ENCODE measurements at places on chromosomes 4 and X.
A peak's percentile ranks its signal among the peaks of the same experiment; 100 is the strongest.

GRCh38 chr4:163967263-163967662 lies 472.8 kb downstream of the TMA16 start:
- no peaks in the 10 kb centered on the region for H3K36me3 ChIP-seq
- H3K4me3 ChIP-seq: no peak overlapping the region
- no peak overlapping the region for H3K27ac ChIP-seq
- DNase-seq: no peak

DNA sequence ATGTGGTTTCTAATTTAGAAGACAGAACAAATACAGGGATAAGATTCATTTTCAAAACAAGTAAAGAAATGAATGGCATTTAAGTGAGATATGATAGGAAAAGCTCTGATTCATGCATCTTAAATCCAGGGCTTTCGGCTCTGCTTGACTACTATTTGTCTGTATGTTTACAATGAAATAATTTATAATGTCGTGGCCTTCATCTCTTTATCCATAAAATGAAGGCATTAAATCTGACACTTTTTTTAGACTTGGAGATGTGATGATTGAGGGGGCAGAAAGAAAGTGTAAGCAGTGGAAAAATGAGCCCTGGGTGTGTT lies 115.7 kb upstream of the KIT start:
- H3K27ac ChIP-seq: no peak overlapping the region
- H3K27me3 ChIP-seq: no peaks in the 10 kb centered on the region
- no peak for DNase-seq
- H3K4me1 ChIP-seq: peaks cover 10% of the 10 kb centered on the region
- no peaks in the 10 kb centered on the region for H3K36me3 ChIP-seq
- no peak overlapping the region for H3K4me3 ChIP-seq

GRCh38 chr4:56874166-56874565 lies 33.5 kb upstream of the REST start:
- no peak for DNase-seq
- H3K36me3 ChIP-seq: no peaks in the 10 kb centered on the region
- no peak overlapping the region for H3K27ac ChIP-seq
- no peaks in the 10 kb centered on the region for H3K27me3 ChIP-seq
- H3K4me1 ChIP-seq: no peaks in the 10 kb centered on the region
- no peak overlapping the region for H3K4me3 ChIP-seq

- DNase-seq: no peak
- H3K36me3 ChIP-seq: no peaks in the 10 kb centered on the region
- H3K4me3 ChIP-seq: no peak overlapping the region
- no peaks in the 10 kb centered on the region for H3K27me3 ChIP-seq
- H3K4me1 ChIP-seq: no peaks in the 10 kb centered on the region
Measured at GRCh38 chr4:31058656-31059055, 338.5 kb downstream of the PCDH7 start.

DNA sequence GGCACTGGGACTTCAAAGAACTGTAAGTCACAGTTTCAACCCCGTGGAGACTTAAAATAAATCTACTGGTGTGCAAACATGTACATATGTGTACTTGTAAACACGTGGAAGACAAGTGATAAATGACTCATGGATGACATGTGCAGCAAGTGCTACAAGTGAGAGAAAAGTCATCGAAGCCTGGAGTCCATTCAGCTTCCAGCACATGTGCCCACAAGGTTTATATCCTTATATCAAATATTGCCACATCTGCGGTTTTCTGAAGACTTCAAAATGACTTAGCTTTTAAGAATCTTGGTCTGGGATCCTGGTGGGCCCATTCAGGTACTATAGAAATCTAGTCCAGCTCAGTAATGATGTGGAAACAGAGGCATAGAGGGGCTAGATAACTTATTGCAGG lies 33.0 kb upstream of the TTC29 start:
- no peak for DNase-seq
- H3K36me3 ChIP-seq: no peaks in the 10 kb centered on the region
- no peaks in the 10 kb centered on the region for H3K27me3 ChIP-seq
- H3K4me3 ChIP-seq: no peak overlapping the region
- no peaks in the 10 kb centered on the region for H3K4me1 ChIP-seq

DNA sequence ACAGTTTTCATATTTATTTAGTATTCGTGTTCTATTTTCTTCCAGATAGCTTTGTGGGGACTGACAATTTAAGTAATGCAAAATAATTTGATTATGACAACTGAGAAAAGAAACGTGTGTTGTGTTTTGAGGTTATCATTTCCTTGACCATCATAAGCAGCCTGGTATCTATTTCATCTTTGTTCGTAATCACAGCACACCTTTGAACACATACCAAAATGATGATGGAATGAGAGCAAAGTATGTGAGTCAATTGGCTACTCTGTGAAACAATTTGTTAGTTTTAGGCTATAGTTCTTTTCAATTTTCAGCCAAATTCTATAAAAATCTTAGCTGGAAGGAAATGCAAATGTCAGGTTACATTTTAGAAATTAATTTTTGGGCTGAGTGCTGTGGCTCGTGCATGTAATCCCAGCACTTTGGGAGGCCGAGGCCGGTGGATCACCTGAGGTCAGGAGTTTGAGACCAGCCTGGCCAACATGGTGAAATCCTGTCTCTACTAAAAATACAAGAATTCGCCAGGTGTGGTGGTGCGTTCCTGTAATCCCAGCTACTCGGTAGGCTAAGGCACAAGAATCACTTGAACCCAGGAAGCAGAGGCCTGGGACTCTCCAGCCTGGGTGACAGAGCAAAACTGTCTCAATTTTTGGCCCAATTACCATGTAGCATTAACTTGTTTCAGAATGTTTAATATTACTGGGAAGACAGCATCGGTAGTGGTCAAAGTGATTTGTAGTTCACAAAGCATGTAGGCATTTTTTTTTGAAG lies 1.1 kb upstream of the DUSP21 start:
- H3K27me3 ChIP-seq: no peaks in the 10 kb centered on the region
- DNase-seq: no peak
- no peak overlapping the region for H3K27ac ChIP-seq
- no peak overlapping the region for H3K4me3 ChIP-seq
- H3K4me1 ChIP-seq: no peaks in the 10 kb centered on the region
- no peaks in the 10 kb centered on the region for H3K36me3 ChIP-seq

- H3K27ac ChIP-seq: no peak overlapping the region
- H3K36me3 ChIP-seq: no peaks in the 10 kb centered on the region
- no peak for DNase-seq
- peaks cover 100% of the 10 kb centered on the region for H3K27me3 ChIP-seq
Measured at GRCh38 chr4:13524504-13525243, 19.6 kb downstream of the NKX3-2 start.

- H3K27me3 ChIP-seq: no peaks in the 10 kb centered on the region
- H3K4me3 ChIP-seq: no peak overlapping the region
- H3K36me3 ChIP-seq: no peaks in the 10 kb centered on the region
- no peak overlapping the region for H3K27ac ChIP-seq
Measured at GRCh38 chr4:24999392-25000089, 31.2 kb downstream of the LGI2 start.

DNA sequence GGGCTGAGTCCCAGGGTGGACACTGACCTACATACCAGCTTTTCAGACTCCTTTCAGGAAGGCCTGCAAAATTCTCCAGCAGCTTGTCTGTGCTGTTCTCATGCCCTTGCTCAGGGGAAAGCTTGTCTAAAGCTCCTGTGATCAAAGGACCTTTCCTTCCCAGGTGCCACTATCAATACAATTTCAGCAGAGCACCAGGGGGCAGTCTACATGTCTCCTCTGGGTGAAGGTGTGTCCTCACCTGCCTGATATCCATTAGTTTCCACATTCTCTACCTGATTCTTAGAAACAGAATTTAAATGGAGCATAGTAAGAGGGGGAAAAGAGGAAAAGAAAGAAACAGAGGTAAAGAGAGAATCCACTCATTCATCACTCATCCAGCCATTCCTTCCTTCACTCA lies 114.2 kb downstream of the PPARGC1A start:
- H3K4me3 ChIP-seq: no peak overlapping the region
- H3K4me1 ChIP-seq: no peaks in the 10 kb centered on the region
- no peaks in the 10 kb centered on the region for H3K36me3 ChIP-seq
- H3K27ac ChIP-seq: no peak overlapping the region
- H3K27me3 ChIP-seq: no peaks in the 10 kb centered on the region

GRCh38 chr4:132269303-132269990 lies 879.6 kb upstream of the PCDH10 start:
- H3K27me3 ChIP-seq: no peaks in the 10 kb centered on the region
- no peak overlapping the region for H3K4me3 ChIP-seq
- no peak for DNase-seq
- no peaks in the 10 kb centered on the region for H3K36me3 ChIP-seq
- H3K4me1 ChIP-seq: no peaks in the 10 kb centered on the region
- no peak overlapping the region for H3K27ac ChIP-seq

- no peaks in the 10 kb centered on the region for H3K36me3 ChIP-seq
- no peaks in the 10 kb centered on the region for H3K27me3 ChIP-seq
- no peak overlapping the region for H3K27ac ChIP-seq
Measured at GRCh38 chr4:40475609-40476008, 140.5 kb downstream of the CHRNA9 start.

DNA sequence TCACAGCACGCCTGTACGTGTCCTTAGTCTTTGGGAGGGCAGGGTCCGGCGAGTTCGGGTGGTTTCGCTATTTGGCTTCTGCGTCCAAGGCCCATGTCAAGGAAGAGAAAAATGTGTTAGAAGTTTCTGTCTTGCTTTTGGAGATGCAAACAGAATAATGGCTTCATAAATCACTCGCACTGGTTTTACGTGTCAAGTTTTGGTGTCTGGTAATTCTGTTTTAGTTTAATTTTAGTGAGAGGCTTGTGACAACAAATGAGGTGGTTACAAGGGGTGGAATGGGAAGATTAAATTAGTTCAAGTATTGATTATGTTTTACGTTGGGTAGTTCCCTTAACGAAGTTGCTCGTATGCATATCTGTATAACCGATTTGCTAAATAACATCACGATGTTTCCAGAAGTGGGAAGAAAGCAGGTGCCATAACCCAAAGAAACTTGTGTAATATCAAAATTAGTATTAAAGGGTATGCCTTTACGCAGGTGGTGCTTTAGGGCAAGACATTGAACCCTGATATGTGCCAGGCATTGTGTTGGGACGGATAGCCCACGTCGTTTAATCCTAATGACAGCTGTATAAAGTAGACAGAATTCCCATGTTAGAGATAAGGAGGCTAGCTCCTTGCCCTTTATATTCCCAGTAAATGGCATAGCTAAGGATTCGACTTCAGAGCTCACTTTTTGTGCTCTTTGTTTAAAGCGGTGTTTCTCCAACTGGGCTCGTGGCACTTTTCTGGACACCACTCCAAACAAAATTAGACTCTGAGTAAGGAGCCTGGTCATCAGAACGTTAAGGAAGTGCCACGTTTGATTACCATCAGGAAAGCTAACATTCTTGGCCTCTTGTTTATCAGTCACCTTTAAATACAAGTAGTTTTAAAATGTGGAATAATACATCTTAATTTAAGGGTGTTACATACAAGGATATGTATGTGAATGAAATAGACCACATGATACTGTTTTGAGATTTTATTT lies 843 bp downstream of the RPL34 start:
- peak overlapping the region; percentile 61 for H3K4me3 ChIP-seq
- no peak for DNase-seq
- no peaks in the 10 kb centered on the region for H3K27me3 ChIP-seq
- H3K36me3 ChIP-seq: peaks cover 45% of the 10 kb centered on the region

DNA sequence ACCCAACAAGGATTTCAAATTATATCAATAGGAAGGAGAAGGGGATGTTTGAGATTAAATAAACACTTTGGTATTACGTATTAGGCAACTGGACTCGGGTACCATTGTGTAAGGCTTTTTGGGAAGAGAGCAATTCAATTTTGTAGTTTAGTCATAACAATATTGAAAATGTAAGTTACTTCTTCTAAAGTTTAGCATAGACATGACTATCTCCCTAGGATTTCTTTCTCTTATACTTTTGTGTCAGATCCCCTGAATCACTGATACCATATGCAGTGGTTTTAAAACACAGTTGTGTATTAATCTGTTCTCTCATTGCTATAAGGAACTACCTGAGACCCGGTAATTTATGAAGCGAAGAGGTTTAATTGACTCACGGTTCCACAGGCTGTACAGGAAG lies 123.8 kb upstream of the FAM9C start:
- H3K4me3 ChIP-seq: no peak overlapping the region
- H3K27ac ChIP-seq: peak overlapping the region; percentile 14
- no peaks in the 10 kb centered on the region for H3K4me1 ChIP-seq
- no peaks in the 10 kb centered on the region for H3K27me3 ChIP-seq
- DNase-seq: no peak

DNA sequence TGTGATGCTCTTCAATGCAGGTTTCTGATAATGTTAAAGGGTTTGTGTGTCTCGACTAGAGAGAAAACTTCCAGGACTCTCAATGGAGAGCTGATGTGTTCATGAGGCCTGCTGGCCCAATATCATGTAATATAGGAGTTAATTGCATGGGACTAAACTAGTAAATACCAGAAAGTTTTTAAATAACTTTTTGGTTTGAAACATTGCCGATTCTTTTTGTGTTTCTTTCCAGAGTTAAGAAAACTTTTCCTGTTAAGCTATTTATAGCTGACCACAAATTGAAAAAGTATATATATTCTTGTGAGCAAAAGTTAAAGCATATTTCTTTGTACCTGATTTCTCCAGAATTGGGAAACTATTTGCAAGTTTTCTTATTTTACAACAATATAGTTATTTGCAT lies 49.7 kb downstream of the FAM9B start:
- DNase-seq: no peak
- H3K4me3 ChIP-seq: no peak overlapping the region
- H3K4me1 ChIP-seq: no peaks in the 10 kb centered on the region
- no peak overlapping the region for H3K27ac ChIP-seq
- H3K36me3 ChIP-seq: no peaks in the 10 kb centered on the region
